Activated T-helper 2 cell treated with anti-CD3 and anti-CD28 coated beads, Interferon-gamma antibody, Interleukin-2, Interleukin-4, amounts not matched to agents 10 μg/mL and 5 μg/mL and 100 μg/mL, durations not matched to agents 14 hours and 24 hours and 36 hours (primary cell): ENCODE measurements at places on chromosomes 1 and 21. TPM values are rescaled to one million over a fixed set of nuclear protein-coding genes. Genes with fewer than 3 reads are reported as not detected.

The CDK18 gene
- 0.37 and 0.68 TPM in 2 replicates for total RNA-seq

The ADAMTS1 gene
- total RNA-seq: 2.4 and 2.9 TPM in 2 replicates

The SLC5A9 gene
- not detected in 2 replicates for total RNA-seq

The SPRR2D gene
- not detected in 2 replicates for total RNA-seq

The S100A11 gene
- 277 and 295 TPM in 2 replicates for total RNA-seq

The ABCD3 gene
- total RNA-seq: 61.4 and 63.5 TPM in 2 replicates

The SASS6 gene
- total RNA-seq: 15.2 and 15.7 TPM in 2 replicates

The ERICH3 gene
- total RNA-seq: not detected in 2 replicates

The RPF1 gene
- total RNA-seq: 58.9 and 62.7 TPM in 2 replicates

The NTRK1 gene
- total RNA-seq: 252 and 253 TPM in 2 replicates

The CACNA1S gene
- not detected in 2 replicates for total RNA-seq

The FCRLB gene
- total RNA-seq: 0.16 TPM in 1 of 2 replicates, not detected in the other

The INAVA gene
- total RNA-seq: not detected in 2 replicates

The KRTAP11-1 gene
- total RNA-seq: not detected in 2 replicates

The MATN1 gene
- total RNA-seq: 0.21 and 0.44 TPM in 2 replicates

The CRYBG2 gene
- total RNA-seq: 0.32 and 0.98 TPM in 2 replicates

The OR6K3 gene
- total RNA-seq: not detected in 2 replicates

The CRYAA gene
- not detected in 2 replicates for total RNA-seq
